ENCODE measurements at places on chromosomes 4 and X.
A peak's percentile ranks its signal among the peaks of the same experiment; 100 is the strongest.

DNA sequence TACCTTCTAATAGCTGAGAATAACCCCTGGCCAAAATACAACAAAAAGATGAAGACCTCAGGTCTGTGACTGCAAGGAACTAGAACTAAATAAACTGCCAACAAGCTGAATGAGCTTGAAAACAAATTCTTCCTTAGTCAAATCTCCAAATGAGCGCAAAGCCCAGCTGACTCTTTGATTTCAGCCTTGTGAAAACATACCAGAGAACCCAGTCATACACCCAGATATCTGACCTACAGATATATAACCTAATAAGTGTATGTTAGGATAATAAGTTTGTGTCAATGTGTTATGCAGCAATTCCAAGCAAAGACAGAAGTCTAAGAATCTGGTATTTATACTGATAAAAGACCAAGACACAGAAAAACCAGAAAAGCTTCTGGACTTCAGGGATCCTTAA is 38.0 kb upstream of the ADGRL3 start:
- no peak for DNase-seq

DNA sequence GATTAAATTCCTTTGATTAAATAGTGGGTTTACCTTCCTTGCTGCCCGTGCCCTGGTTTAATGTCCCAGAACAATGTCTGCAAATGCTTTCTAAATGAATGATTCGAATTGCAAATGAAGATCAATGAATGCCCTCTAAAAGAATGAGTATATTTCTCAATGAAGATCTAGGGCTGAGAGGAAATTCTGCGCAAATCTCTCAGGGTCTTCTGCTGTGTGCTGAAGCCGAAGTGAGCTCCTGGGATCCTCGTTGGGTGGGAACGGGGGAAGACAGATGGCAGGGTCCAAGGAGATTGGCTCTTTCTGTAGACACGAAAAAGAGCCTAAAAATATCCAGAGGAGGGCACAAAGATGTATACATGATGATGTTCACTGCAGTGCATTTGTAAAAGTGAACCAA is 224.8 kb downstream of the STIM2 start:
- no peak for DNase-seq

DNA sequence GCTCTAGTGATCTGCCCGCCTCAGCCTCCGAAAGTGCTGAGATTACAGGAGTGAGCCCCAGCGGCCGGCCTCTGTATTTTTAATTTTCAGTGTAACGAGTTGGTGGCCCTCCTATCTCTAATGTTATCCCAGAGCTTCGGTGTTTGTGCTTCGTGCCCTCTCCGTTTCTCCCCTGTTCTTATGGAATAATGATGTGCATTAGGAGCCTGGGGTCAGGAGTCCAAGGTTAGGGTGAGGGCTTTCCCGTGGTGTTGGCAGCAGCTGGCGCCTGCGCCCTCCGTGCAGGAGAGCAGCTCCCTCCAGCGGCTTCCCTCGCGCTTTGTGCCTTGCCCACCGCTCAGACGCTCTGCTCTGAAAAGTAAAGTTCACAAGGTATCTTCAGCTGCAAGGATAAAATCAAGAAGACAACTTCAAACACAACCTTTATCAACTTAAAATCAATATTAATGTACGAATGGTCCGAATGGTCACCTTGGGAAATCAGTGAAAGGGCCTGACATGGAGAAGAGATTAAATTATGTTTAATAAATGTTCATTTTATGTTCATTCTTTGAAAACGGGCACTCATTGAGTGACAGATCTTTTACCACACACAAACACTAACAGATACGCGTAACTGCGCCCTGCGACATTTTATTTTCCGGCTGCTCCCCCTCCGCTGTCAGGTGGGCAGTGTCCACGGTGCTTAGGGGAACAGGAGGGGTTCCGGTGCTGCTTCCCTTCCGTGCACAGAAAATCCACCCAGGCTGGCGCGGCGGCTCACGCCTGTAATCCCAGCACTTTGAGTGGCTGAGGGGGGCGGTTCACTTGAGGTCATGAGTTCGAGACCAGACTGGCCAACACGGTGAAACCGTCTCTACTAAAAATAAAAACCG is 62.4 kb downstream of the TRAPPC11 start:
- DNase-seq = peak; percentile 27

- DNase-seq = no peak
Measured at GRCh38 chr4:4394644-4395043, 7.7 kb downstream of the NSG1 start.

DNA sequence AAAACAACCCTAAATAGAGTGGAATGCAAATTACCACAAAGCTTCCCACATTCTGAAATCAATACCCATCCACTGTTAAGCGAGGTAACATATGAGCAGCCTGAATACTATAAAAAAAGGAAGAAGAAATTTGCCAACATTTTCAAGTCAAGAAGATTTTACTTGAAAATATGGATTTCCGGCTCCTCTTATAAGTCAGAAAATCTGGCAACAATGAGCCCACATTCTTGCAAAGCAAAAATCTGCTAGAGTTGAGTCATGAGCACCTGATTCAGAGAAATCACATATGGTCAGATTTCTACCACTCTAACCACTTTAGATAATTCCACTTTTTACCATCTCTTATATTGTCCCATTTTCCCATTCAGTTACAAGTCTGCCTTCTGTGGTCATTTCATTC is 395.7 kb downstream of the DTHD1 start:
- DNase-seq = no peak

DNA sequence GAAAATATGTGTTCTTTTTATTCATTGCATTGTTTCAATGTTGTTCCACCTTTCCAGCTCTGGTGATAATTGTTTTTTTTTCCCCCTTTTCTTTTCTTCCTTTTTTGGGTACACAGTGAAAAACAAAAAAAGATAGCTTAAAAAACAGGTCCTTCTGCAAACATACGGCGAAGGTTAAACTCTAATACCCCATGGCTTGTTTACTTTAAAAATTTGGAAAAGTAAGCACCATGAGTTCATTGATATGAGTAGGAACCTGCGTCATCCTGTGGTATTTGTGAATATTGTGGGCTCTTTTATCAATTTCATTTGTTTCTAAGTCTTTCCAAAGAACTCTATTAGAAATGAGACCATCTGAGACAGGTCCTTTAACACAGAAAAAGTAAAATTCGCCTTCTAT is 123.5 kb downstream of the CHRNA9 start:
- DNase-seq = no peak

DNA sequence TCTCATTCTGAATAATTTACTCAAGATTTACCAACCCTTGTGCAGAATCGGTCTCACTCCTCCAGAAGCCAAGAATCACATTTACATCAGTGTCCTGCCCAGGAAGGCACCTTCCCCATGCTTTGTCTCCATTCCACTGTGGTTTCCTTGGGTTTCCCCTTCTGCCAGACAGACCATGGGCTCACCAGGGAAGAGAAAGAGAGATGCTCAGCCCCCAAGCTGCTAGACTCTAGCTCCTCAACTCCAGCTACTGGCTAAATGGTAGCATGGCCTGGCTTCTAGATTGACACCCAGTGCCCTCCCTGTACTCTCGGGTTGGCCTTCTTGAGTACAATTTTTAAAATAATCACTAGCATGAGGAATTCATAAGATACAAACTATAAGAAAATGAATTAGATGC is 12.9 kb downstream of the TLR10 start:
- no peak for DNase-seq

- DNase-seq = no peak
Measured at GRCh38 chrX:97189668-97190067, 306.0 kb downstream of the RPA4 start.

DNA sequence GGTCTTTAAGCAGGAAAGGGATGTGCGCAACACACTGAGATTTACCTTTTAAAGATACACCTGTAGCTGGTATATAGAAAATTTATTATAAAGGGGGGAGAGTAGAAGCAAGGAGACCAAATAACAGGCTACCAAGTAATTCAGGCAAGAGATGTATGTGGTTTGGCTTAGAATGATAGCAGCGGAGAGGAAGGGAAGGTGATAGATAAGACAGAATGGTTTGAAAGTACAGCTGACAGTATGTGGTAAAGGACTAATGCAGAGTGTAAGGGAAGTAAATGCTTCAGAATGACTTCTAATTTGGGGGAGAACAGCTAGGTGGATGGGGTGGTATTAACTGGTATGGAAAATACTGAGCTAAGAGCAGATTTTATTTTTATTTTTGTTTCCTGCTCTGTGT is 308.9 kb downstream of the ANTXR2 start:
- DNase-seq = no peak

DNA sequence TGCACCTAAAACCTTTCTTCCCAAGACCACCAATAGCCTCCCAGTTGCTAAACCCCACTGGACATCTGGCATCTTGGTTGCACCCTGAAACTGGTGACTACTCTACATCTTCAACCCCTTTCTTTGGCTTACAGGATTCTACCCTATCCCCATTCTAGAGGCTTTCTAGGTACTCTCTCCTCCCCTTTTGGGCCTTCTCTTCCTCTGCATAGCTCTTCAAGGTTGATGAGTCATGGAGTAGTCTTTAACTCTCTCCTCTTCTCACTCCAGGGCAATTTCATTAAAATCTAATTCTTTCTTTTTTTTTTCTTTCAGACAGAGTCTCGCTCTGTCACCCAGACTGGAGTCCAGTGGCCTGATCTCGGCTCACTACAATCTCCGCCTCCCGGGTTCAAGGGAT is 16.8 kb downstream of the APOO start:
- no peak for DNase-seq

DNA sequence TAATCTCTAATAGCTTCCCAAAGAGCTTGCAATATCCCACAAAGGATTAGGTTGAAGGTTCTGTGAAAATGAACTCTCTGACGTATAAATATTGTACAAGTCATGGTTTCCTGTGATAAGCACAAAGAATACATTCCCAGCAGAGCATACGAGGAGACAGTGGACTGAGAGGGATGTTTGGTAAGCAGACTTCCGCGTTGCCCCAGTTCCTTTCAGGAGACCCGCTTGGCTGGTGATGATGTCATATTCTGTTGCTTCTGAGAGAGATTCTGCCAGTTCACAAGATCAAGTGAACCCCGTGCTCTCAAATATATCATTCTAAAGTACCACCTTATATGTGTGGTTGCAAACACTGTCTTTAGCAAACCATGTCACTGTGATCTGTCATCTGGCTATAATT is 323.9 kb upstream of the CASK start:
- DNase-seq = no peak

DNA sequence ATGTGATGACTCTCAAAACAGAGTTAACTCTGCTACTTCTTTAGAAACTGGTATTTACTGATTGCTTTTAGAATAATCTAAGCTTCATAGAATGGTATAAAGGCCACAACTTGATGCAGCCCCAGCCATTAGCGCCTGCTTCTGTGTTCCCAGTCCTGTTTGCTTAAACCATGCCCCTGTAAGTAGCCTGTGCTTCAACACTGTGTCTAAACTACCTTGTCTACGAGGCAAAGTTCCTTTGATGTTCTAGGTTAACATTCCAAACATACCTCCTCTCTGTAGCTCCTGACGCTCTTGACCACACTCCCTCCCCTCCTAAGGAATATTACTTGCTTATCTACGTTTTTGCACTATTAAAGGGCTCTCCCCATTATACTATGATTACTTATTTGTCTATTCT is 352.5 kb upstream of the ADGRL3 start:
- no peak for DNase-seq

- no peak for DNase-seq
Measured at GRCh38 chrX:30627818-30628652, 25.2 kb upstream of the GK start.

- DNase-seq = no peak
Measured at GRCh38 chr4:57371671-57372070, 261.5 kb upstream of the IGFBP7 start.

DNA sequence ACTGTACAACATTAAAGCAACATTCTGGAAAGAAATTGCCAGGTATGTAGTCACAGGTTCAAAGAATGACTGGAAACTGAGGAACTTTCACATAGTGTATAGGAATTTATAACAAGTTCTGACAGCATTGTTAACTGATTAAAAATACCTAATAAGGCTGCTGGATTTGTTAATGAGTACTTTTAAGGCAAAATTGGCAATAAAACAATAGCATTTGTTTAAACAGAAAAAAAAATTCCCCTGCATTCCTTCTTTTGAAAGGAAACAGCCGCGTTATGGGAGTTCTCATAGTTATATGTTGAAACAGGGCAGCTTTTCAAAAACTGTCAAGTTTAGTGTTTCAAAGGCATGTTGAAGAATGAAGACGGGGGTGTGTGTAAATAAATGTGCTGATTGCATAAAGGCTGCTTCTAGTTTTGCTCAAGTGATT is 282.5 kb upstream of the FAT1 start:
- no peak for DNase-seq

GRCh38 chrX:150482537-150483206 is 85.7 kb upstream of the MTM1 start:
- DNase-seq = no peak

- DNase-seq = no peak
Measured at GRCh38 chr4:16617435-16617834, 281.0 kb downstream of the LDB2 start.

GRCh38 chrX:9539605-9540387 is 74.9 kb downstream of the TBL1X start:
- DNase-seq = no peak

- DNase-seq = no peak
Measured at GRCh38 chr4:82362565-82362964, 11.2 kb downstream of the HNRNPD start.

DNA sequence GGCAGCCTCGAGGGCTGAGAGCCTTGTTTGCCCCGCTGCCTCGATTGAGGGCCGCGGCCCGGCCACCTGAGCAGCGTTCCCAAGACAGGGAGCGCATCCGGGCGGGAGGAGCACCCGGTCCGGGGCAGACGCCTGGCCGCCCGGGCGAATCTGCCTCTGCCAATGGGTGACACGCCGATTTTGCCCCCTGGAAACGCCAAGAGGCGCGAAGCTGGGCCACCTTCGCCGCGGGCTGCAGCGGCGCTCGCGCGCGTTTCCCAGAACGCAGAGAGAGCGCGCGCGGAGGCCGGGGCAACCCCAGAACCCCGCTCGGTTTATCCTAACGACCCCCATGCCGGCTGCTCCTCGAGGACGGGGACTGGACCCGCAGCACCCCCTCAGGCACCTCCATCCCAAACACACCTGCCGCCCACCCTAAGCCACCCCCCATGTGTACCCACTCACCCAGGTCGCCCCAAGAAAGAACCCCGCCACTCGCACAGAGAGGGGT is 575 bp downstream of the MAP7D2 start:
- peak; percentile 33 for DNase-seq

DNA sequence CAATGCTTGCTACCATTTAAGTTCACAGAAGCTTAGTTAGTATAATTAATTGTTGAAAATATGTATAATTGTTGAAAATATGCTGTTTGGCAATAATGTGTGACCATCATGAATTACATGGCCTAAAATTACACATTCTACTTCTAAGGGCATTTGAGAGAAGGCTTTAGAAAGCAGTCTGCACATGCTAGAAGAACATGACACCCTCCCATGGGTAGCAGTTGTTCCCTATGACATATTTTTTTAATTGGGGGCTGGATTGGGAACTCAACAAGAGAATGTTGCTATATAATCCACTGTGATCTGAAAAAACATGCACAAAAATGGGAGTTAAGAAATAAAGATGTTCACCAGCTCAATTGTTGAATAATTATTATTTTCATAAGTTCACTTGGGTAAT is 331.4 kb downstream of the ARHGAP24 start:
- DNase-seq = no peak

GRCh38 chr4:76962406-76963130 is 13.0 kb downstream of the SEPTIN11 start:
- DNase-seq = no peak

All from iPS-NIHi11 (cell line).